Left lung (tissue), 14 donors: ENCODE measurements at places on chromosomes 3 and 15.

DNA sequence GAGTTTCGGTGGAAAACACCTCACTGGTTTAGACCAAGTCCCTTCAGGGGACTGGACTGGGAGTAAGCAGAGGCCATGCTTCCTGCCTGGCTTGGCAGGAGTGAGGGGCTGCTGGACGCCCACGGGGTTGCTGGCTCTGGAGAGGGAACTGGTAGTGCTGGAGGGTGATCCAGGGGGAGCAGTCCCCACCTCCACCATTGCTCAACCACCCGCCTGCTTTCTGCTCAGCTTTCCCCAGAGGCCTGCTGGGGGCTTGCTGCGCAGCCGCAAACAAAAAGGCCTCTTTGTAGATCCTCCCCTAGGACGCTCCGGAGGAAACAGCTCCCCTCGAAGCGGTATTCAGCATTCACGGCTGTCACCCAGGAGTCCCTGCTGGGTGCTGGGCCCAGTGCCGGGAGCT is 33.5 kb downstream of the EBLN2 start:
- no peak for DNase-seq
- H3K27ac ChIP-seq: no peak overlapping the region
- no peak overlapping the region for H3K4me3 ChIP-seq

DNA sequence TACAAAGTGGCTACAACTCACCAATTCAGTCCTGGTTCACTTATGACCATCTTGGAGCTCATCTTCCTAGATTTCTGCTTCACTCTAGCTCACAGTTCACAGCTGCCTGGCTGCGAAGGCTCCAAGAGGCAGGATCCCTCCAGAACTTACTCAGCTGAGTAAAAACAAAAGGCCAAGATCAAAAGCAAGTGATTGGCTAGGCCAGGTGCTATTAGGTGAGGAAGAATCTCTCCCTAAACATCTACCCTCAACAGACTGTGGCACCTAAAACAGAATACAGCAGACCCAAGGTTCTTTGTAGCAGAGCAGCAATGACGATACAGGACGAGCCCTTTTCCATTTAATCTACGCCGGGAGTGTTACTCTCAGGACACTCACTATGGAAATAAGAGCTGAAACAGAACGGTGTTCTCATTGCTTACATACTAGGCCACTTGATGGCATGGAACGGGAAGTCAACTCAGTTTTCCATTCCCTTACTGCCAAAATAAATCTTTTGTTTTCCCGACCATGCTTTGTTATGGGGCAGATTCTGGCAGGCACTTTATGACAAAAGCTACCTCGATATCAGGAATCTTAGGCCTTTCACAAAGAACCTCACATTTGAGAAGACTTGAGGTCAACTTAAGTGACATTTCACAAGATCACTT is 901 bp downstream of the ICE2 start:
- DNase-seq: peak; percentile 28
- peaks cover 37% of the 10 kb centered on the region for H3K4me1 ChIP-seq
- H3K27me3 ChIP-seq: no peaks in the 10 kb centered on the region

DNA sequence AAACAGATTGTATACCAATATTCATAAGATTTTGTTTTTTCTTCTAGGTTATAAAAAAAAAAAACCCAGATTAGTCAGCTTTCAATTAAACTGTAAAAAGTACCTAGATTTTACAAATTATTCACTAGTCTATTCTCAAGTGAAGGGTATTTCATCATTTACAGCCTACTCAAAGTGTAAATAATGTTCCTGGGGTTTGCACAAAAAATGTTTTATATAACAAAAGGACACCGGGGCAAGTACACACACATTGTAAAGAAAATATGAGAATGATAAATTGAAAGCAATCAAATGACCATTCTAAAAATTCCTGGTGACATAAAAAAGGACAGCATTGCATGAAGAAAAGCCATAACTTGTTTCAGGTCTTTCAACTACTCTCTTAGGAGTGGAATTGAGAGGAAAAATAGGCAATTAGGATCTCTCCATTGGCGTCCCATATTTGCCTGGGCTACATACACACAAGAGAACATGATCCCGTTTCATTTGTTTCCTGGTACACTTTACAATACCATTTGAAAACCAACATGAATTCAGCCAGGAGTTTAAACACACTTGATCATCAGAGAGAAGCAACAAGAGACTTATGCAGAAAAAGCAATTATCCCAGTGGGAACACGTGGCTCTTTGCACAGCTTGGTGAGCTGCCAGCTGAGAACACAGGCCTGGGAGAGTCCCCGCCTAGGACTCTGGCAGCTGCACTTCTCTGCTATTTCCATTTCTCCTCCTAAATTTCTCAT is 1039.2 kb downstream of the ROBO1 start:
- no peak overlapping the region for H3K4me3 ChIP-seq
- no peak overlapping the region for H3K27ac ChIP-seq
- DNase-seq: peak; percentile 76
- H3K36me3 ChIP-seq: no peaks in the 10 kb centered on the region

- peak overlapping the region; percentile 95 for H3K27ac ChIP-seq
- peak overlapping the region; percentile 76 for H3K4me3 ChIP-seq
- peak; percentile 80 for DNase-seq
- H3K4me1 ChIP-seq: peaks cover 12% of the 10 kb centered on the region
Measured at GRCh38 chr3:150761831-150762661, 923 bp downstream of the SIAH2 start.

DNA sequence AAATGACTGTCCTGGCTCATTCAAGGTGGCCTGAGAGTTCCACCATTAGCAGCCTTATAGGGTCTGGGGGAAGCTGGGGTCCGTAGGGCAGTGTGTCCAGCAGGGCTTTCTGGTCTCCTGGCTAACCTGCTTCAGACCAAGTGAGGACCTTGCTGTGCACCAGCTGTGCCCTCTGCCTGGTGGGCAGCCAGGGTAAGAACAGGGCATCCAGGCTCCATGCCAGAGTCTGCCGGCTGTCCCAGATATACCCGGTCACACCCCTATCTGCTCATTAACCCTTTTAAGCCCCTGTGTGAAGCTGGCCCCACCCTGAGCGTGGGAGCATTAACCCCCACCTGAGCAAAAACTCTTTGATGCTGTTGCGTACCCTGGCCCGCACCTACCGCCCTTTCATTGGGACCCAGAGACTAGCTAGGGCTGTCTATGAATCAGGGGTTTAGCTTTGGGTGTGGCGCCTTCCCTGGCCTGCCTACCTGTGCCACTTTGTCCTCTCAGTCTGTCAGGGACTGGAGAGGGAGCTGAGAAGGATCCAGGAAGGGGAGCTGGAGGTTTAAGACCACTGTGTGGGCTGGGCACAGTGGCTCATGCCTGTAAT is 17.6 kb downstream of the SEMA3F start:
- no peak overlapping the region for H3K27ac ChIP-seq
- H3K4me1 ChIP-seq: peaks cover 7% of the 10 kb centered on the region
- H3K27me3 ChIP-seq: no peaks in the 10 kb centered on the region
- no peak overlapping the region for H3K4me3 ChIP-seq
